ENCODE measurements at places on chromosomes 12 and 14.
A peak's percentile ranks its signal among the peaks of the same experiment; 100 is the strongest.

DNA sequence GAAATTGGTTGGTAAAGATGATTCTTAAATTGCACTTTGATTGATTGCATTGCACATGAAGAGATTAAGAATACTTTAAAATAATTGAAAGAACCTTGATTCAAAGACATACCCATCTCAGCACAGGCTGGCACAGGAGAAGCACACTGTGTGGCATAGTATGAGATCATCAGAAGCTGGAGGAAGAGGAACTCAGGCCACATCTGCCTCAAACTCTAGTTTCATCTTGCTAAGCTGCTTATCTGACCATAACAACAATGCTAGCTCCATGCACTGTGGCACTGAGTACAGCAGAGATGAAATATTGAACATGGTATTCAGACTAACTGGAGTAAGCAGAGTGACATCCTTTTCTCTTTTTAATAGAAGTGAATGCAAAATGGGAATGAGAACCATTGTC lies 99.1 kb downstream of the TBC1D30 start:
- DNase-seq = no peak

- no peak for DNase-seq
Measured at GRCh38 chr12:38279756-38280155, 36.8 kb upstream of the ALG10B start.

- DNase-seq = no peak
Measured at GRCh38 chr14:91919814-91920213, 27.7 kb downstream of the FBLN5 start.

GRCh38 chr12:26327975-26328644 lies 132.7 kb downstream of the SSPN start:
- no peak for DNase-seq

DNA sequence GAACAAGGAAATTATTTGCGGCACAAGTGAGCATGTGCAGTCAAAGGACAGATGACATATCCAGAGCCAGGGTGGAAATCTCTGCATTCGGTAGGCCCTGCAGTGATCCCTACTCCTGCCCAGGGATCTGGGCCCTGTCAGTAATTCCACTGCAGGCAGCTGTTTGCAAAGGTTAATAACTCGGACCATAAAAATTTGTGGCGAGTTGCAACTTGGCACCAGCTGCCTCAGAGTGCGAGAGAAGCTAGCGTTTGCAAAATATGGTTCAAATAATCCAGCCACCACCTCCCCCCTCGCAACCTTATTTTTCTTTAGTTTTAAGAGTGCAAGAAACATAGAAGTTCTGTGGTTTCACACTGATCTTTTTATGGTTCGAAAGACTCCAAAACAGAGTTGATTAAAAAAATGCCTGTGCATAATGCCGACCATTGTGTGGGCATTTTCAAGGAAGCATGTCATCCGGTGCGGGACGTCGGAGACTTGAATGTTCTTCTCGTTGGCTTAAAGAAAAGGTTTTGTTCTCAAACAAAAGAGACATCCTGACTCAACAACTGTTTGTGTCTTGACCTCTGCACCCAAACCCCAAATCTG lies 224.5 kb downstream of the BCL11B start:
- no peak for DNase-seq

DNA sequence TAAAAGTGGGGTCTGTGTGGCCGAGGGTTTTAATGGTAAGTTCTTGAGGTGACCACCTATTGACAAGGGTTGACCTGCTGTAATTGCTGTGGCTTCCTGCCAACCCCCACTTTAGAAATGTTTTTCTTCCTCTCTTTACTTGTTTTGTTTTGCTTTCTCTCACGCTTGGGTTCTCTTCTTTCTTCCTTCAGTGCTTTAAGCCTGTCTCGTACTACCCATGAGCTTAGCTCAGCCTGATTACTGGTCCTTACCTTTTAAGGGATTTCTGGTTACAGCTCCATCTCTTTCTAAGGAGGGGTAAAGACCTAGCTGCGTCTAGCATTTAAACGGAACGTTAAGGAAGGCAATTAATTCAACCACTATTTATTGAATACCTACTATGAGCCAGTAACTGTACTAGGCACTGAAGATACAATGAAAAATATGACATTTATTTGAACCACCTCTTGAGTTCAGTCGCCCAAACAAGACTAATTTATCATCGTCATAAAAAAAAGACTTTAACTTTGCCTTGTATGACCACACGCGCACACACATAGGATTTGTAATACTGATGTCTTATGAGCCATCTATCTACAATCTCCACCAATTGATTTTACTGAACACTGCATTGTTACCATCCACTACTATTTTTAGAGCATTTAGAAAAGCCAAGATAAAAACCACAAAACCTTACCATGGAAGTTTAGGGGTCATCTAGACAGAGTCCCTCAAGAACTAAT lies 888 bp upstream of the PPP1R12A start:
- DNase-seq = peak; percentile 61

Measured in hematopoietic multipotent progenitor cell treated with erythropoietin and hydrocortisone succinate and interleukin-3 and kit ligand, for 17 days (in vitro differentiated cells).